ENCODE measurements at places on chromosomes 4 and X.

DNA sequence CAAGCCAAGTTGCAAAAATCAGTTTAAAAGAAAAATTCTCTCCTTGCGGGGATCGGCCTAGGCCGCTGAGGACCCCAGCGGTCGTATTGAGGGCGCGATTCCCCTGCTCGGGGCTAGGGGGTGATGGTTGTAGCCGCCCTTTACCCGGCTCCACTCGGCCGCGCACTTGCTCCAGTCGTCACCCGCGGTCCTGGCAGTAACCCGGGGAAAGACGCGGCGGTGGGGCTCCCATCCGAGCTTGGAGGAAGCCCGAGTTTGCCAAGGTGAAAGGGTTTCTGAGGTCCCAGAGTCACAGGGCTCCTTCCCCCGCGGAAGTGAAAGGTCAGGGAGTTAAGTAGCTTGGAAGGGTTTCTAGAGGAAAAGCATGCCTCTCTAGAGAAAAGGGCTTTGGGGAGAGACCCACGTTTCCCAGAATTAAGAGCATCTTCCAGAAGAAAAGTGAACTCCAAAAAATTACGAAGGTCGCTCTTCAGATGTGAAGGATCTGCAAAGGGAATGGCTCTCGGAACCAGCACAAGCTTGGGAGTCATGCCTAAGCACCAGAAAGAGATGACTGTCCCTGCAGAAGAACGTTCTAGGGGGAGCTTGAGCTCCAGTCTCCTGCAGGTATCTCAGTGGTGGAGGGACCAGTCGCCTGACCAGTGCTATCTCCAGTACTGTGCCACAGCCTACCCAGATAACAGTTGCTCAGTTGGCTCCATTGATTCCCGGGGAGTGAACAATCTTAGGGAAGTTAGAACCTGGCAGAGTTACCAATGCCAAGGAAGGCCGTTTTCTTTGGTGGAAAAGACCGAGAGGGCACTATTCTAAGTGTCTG lies 875 bp downstream of the LAP3 start:
- peak; percentile 23 for DNase-seq

GRCh38 chr4:175413561-175413960 lies 398.5 kb downstream of the GPM6A start:
- DNase-seq = no peak

DNA sequence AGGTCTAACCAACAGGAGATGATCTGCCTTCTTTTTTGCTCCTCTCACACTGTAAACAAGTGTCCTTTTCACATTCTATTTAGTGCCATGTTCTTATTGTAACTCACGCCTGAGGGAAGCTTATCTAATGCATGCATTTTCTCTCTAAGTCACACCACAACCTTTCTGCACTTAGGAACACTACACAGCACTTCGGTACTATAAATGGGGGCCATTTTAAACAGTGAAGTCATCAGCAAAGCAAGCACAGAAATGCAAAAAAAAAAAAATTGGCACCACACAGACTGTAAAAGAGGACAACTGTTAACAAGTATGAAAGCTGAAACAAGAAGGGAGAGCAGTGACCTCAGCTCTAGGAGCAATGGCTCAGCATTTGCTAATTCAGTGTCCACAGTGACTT lies 45.2 kb downstream of the PRSS12 start:
- no peak for DNase-seq

DNA sequence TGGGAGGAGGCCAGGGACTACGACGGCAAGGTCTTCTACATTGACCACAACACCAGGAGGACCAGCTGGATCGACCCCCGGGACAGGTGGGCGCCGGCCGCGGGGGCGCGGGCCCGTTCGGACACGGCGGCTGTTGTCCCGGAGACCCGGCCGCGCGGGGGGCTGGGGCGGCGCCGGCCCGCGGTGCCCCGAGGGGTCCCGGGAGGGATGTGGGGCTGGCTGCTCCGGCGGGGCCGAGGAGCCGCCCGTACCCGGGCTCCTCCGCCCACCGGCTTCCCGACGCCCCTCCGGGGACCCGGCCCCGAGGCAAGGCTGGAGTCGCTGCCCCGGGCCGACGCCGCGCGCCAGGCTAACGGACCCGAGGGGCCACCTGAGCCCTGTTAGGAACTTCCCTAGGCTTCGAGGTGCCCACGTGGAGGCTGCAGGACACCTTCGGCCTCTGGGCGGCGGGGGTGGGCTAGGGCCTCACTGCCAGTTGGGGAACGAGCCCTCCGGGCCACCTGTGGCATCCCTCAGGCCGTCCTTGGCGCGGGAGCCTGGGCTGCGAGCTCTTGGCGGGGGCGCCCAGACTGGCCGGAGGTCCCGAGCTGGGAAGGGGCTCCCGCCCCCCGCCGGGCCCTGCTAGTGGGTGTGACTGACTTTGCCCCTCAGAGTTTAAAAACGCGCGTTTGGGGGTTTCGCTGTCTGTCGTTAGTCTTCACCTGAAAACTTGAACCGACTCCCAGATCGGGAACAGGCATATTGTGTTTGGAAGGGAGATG lies 660 bp downstream of the WWC2 start:
- peak; percentile 1 for DNase-seq

Measured in activated T-cell treated with anti-CD3 and anti-CD28 coated beads for 4 hours (primary cell).